ENCODE measurements at places on chromosomes 1 and 21. TPM values are rescaled to one million over a fixed set of nuclear protein-coding genes. Genes with fewer than 3 reads are reported as not detected.

The RXFP4 gene
- polyA plus RNA-seq, result not detected

The MAP3K7CL gene
- 6.1 TPM for polyA plus RNA-seq

The TRABD2B gene
- polyA plus RNA-seq, result not detected

The EXOC8 gene
- polyA plus RNA-seq, result 4.0 TPM

The NBPF6 gene
- polyA plus RNA-seq, result not detected

The ZNF695 gene
- 1.0 TPM for polyA plus RNA-seq

The TRIM17 gene
- 0.33 TPM for polyA plus RNA-seq

The A3GALT2 gene
- not detected for polyA plus RNA-seq

The LCE1D gene
- polyA plus RNA-seq, result not detected

The KIAA0040 gene
- polyA plus RNA-seq, result 10.8 TPM

GRCh38 chr1:199161766-199162303 is 523.0 kb downstream of the PTPRC start:
- no peak for DNase-seq

DNA sequence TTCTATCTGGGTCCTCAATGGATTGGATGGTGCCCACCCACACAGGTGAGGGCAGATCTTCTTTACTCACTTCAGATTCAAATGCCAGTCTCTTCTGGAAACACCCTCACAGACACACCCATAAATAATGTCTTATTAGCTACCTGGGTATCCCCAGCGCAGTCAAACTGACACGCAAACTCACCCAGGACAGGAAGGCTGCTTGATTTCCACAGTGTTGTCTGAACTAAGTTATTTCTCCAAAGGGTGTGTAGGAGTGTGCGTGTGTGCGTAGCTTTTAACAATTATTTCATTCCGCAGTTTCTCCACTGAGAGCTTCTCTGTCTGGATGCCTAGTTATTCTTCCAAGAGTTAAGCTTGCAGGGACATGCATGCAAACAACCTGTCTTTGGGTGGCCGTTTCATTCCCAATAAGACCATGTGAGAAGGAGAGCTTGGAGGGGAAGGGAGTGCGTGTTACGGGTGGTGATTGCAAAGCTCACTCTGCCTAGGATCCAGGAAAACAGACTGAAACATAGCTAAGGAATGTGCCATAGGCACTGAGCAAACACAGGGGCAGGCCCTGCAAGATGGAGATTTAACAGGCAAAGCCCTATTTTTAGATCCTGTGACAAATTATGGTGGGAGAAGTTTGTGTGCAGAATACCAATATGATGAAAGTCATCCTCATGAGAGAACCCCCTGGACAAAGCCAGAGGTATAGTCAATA is 269.7 kb downstream of the DYRK1A start:
- DNase-seq, result peak; percentile 87

DNA sequence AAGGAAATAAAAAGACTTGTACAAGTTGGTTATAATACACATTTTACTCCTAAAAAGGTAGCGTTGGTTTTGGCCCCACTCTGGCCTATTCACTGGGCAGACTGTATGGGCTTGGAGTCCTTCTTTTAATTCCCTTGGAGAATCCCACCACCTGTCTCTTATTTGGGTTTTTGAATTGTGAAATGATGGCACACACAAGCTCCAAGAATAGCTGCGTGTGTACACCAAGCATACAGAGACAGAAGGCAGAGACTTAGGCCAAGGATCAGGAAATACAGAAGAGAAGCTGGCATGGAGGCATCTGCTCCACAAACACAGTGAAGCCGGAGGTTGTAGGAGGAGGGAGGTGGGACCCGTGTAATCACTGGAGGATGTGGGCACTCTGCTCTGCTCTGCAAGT is 29.1 kb downstream of the DDR2 start:
- DNase-seq, result no peak

DNA sequence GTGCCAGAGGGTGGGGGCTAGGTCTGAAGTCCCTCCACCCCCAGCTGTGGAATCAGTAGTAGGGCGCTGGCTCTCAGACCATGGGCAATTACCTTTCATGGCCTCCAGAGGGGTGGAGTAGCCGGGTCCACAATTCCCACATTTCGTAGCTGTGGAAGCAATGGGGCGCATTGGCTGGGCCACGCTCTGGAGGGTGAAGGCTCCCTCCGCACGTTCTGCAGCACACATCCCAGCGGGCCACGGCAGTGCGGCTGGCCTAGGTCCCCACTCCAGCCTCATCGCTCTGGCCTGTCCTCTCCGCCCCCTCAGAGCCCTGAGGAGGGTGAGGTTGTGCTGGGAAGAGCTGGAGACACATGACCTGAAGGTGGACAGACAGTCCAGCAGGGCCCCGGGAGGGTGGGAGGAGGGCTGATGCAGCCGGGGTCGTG is 2.9 kb downstream of the SELENBP1 start:
- no peak for DNase-seq

DNA sequence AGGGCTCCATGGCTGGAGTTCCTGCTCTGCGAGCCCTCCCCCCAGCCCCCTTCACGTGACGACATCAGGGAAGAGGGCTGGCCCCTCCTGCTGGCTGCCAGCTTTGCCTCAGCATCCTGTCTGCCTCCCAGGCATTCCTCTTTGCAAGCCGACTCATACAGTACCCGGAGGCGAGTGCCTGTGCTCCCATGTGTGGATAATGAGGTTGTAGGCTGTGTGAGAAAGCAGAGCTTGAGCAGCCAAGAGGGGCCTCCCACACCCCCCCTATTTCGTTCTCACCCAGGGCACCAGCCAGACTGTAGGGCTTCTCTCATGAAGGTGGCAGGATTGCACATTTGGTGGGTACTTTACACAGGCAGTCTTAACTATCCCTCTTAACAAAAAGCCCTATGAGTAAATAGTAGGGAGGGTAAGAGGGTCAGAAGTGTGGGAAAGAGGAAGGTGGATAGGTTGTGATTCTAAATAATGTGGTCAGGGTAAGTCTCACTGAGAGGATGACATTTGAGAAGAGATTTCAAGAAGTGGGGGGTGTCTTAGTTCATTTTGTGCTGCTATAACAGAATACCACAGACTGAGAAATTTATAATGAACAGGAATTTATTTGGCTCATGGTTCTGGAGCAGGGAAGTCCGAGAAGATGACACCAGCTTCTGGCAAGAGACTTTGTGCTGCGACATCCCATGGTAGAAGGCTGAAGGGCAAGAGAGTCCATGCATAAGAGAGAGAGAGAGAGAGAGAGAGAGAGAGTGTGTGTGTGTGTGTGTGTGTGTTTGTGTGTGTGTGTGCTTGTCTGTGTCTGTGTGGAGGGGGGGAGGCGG is 113.5 kb downstream of the OMA1 start:
- peak; percentile 85 for DNase-seq

GRCh38 chr1:203038891-203039608 is 12.8 kb downstream of the PPFIA4 start:
- DNase-seq, result no peak

- DNase-seq, result no peak
Measured at GRCh38 chr1:238242181-238242580, 351.5 kb upstream of the ZP4 start.

DNA sequence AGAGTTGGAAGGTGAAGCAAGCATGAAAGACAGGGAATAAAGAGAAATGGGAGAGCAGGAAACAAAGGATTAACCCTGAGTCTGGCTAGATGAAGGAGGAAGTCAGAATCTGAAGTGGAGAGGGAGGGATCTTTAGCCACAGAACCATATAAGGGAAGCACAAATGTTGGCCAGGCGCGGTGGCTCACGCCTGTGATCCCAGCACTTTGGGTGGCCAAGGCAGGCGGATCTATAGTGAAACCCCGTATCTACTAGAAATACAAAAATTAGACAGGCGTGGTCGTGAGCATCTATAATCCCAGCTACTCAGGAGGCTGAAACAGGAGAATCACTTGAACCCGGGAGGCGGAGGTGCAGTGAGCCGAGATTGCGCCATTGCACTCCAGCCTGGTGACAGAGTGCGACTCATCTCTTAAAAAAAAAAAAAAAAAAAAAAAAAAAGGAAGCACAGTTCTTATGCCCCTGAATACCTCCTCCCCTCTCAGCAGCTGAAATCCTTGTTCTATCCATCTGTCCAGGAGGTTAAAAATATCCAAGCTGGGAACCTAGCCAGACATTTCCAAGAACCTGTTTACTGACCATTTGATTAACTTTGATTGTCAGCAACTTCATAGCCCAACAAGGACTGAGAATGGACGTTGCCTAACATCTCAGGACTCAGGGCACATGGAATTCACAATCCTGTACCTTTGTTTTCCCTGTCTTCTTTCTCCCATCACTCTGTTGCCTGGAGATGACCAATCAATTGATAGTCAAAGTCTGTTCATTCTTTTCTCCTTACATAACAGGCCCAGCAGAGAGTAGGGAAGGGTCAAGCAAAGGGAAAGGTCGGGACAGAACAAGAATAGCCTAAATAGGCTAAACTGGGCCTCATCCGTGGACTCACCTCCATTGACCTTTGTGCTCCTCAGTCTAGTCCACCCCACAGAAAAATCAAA is 10.6 kb downstream of the TXNIP start:
- DNase-seq, result no peak

GRCh38 chr1:185406691-185407009 is 89.6 kb upstream of the IVNS1ABP start:
- no peak for DNase-seq

- no peak for DNase-seq
Measured at GRCh38 chr1:1005774-1006304, 5.9 kb upstream of the HES4 start.

GRCh38 chr1:182181167-182181572 is 119.7 kb upstream of the ZNF648 start:
- DNase-seq, result no peak

DNA sequence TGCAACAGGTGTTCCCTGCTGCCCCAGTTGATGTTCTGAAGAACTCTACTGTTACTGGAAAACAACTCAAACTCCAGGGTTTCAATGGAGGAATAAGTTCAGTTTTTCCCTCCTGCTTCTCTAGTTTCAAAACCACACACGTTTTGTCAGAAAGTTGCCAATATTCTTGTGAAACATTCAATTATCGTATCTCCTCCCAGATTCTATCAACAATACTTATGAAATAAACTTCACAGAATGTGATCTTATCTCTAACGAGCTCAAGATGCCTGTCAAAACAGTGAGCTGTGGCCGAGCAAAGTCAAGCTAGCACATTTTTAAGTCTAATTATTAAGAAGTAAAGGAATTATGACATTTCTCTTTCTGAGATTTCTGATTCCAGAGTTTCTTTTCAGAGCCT is 4.7 kb downstream of the OR2B11 start:
- DNase-seq, result no peak

GRCh38 chr1:208241512-208241911 is 2.7 kb downstream of the PLXNA2 start:
- no peak for DNase-seq

- no peak for DNase-seq
Measured at GRCh38 chr1:47930210-47930840, 66.9 kb downstream of the TRABD2B start.

GRCh38 chr1:32071758-32072621 is 749 bp upstream of the TMEM39B start:
- no peak for DNase-seq

DNA sequence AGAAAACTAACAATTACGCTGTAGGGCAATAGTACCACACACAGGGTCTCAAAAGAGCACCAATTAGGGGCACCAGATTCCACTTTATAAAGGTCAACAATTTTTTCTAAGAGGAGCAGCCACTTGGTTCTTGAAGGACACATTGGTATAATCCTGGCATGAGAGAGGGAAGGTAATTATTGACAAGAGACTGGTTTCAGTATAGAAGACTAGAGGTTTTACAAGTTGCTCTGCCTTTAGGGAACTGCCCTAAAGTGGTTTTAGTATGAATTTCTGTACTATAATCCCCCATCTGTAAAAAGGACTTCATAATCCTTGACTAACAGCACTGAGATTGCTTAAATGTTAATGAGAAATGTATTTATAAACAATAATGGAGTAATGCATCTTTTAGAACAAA is 648.5 kb upstream of the PTBP2 start:
- DNase-seq, result no peak

GRCh38 chr1:2952371-2952770 is 68.9 kb upstream of the ACTRT2 start:
- DNase-seq, result no peak

DNA sequence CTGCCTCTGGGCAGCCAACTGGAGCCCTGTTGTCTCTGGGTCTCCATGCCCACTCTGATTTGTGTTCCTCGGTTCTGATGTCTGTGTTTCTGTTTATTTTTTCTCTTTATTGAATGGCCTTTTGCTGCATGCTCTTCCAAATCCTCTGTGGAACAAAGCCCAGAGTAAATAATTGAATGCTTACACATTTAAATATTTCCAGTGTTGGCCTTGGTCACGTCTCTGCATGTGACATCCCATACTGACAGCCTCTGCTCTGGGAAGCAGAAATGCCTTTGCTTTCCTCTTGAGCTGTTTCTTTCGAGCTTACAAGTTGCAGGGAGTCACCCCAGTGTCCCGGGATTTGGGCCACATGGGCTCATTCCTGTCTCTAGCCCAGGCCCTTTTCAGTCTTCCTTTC is 267.9 kb downstream of the PTPRU start:
- no peak for DNase-seq

DNA sequence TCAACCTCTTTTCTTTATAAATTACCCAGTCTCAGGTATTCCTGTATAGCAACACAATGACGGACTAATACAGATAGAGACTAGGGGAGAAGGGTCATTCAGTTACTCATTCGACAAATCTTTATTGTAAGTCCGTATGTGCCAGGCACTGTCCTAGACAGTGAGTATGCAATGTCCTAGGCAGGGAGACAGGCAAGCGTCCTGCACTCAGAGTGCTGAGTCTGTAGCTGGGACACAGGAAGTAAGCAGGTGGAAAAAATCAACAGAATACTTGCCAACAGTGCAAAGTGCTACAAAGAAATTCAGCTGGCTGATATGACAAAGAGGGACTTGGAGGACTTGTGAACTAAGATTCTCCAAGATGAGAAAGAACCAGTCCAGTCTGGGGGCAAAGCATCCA is 92.2 kb upstream of the ZBTB40 start:
- no peak for DNase-seq

- no peak for DNase-seq
Measured at GRCh38 chr21:40194185-40194980, 327.1 kb downstream of the PCP4 start.

- DNase-seq, result no peak
Measured at GRCh38 chr1:29245876-29246275, 9.6 kb downstream of the PTPRU start.

- no peak for DNase-seq
Measured at GRCh38 chr1:171188388-171189266, 3.5 kb downstream of the FMO2 start.

DNA sequence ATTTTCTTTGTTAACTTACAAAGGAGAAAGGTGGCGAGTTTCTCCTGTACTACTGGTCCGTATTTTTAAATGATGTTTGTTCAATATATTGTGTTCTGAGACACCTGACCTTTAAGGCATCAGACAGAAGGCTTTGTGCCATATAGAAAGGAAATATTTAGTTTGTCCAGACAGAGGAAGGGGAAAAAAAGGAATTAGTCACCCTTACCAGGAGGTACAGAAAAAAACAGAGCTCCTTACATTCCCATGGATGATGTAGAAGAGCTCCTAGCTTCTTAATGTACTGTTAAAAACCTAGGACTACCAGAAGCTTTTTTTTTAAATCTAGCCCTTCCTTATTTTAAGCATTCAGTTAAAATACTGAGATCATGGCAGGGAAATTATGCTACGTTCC is 12.4 kb upstream of the PODN start:
- DNase-seq, result no peak

- DNase-seq, result no peak
Measured at GRCh38 chr1:208134491-208134890, 109.7 kb downstream of the PLXNA2 start.
